ENCODE measurements at places on chromosomes 3 and 15. TPM values are rescaled to one million over a fixed set of nuclear protein-coding genes. Genes with fewer than 3 reads are reported as not detected.

CIB2 gene
- total RNA-seq = 6.7 TPM

FBXO22 gene
- 59.1 TPM for total RNA-seq

XCR1 gene
- not detected for total RNA-seq

SEMA3G gene
- 0.34 TPM for total RNA-seq

CA12 gene
- total RNA-seq = 5.0 TPM

HACD2 gene
- total RNA-seq = 26.7 TPM

GADL1 gene
- not detected for total RNA-seq

DNA sequence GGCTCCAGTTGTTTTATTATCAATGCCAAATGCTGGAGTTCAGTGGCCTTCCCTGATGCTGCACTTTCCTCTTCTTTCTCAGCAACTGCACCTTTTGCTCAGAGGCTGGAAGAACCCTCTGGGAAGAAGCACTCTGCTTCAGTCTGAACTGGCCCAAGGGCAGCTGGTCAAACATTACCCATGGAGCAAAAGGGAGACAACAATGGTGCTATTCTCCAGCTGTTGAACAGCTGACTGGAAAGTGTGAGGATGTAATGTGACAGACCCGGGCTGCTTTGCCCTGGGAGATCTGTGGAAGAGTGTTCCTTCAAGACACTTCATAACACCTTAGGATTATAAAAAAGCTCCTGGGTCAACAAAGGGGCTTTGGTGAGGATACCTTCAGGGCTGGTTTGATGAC, 84.9 kb downstream of the EPHB1 start:
- DNase-seq = no peak

DNA sequence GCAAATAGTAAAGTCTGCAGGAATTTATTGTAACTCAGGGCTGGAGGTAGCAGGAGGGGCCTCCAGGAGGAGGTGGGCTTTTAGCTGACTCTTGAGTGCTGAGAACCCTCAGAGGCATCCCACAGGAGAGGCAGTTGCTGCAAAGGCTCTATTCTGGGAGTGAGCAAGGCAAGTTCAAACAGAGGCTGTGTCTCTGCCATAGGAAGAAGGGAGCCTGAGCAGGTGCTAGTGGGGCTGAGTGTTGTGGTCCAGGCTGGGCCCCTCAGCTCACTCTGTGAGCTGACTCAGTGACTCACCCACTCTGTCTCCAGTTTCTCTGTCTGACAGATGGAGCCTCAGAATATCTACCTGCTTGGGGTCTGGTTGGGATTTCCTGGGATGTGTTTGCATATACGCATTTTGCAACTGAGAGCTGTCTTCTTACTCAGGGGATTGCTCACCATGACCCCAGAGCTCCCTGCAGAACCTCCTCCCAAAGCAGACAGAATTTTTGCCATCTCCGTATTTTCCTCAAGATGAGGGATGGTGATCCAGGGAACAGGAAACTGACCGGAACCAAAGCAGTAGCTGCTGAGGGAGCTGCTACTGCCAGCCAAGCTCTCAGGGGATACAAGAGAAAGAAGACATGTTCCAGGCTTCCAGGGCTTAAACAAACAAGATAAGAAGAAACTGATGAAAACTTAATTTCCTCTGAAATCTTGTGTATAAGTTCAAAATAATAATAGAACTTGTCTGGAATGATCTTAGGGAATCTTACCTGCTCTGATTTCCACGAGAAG, 13.6 kb upstream of the NOX5 start:
- no peak for DNase-seq

- DNase-seq = no peak
These were observed at the start of gene RASSF1 for GRCh38 chr3:50340448-50341329. TSS of gene RASSF1 (minus strand) at chr3:50340836. CDS start at chr3:50340805, 31 bp downstream.

DNA sequence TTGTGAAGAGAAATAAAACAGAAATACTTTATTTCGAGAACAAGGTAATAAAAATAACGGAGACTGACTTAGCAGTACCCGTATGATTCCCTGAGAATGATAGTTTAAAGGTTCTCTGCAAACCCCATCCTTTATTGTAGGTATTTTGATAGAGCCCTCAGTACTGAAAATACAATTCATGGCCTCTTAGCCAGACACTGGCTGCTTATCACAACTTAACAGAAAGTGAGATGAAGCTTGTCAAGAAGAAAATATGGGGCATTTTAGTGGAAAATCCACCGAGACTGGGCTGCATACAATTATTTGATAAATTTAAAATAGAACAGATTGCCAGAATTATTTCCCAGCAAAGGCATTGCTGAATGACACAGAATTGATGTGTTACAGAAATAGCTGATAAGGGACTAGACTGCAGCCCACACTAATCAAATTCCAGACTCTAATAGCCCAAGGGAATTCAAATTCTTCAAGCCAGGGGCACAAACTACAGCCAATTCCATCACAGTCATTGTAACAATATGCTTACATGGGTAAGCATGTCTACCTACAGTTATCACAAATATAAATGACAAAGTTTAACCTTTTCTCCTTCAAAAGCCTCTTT, 521.9 kb downstream of the PLOD2 start:
- no peak for DNase-seq

DNA sequence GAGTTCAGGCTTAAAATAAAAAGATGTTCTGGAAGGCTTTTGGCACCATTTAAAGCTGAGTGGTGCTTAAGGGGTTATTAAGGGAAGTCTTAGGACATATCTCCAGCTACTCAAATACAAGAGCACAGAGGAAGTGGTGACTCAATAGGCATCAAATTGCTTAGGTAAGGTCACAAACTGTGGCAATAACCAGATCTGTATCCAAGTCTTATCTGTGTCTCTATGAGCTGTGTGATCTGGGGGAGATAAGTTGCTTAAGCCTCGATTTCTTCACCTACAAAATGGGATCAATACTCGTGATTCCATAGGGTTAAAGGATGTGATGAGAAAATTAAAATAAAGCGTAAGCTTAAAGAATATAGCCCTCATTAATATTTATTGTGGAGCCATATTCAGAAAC, 7.6 kb downstream of the HDC start:
- DNase-seq = peak; percentile 42

GRCh38 chr3:130746246-130747039, at the start of gene PIK3R4:
TSS of gene PIK3R4 (minus strand) at chr3:130746829. CDS start at chr3:130745218, 1,611 bp downstream.
- DNase-seq = peak; percentile 98

GRCh38 chr15:100770661-100771584, 108.7 kb upstream of the ALDH1A3 start:
- DNase-seq = no peak

DNA sequence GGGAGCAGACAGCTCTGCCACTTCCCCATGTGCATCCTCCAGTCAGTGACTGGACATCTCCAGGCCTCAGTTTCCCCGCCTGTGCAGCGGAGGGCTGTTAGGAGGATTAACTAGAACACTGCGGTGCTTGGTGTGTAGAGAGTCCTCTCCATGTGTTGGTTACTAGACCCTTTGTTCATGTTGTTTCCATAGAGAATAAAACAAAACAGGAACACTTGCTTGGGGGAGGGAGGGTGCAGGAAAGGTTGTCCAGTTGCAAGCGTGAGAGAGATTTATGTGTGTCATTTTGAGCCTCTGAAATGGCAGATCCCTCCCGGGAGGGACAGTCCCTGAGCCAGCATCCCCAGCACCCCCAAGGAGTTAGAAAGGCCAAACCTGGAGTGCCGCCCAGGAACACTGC, 184.0 kb upstream of the LYSMD4 start:
- no peak for DNase-seq

DNA sequence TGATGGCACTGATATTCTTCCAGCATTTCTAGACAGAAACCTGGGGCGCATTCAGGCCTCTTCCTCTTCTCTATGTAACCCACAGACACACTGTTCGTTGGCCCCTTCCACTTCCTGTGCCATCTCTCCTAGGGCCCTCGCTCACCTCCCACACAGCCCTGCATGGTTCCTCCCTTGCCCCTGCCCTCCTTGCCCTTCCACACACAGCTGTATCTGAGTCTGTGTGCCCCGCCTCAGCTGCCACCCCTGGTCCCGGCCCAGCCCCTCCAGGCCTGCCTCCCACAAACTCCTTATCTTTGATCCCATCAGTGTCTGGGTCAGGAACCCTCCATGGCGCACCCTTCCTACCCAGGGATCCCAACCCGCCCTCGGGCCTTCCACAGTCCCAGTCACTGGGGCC, 37.9 kb downstream of the RAB6B start:
- DNase-seq = no peak

DNA sequence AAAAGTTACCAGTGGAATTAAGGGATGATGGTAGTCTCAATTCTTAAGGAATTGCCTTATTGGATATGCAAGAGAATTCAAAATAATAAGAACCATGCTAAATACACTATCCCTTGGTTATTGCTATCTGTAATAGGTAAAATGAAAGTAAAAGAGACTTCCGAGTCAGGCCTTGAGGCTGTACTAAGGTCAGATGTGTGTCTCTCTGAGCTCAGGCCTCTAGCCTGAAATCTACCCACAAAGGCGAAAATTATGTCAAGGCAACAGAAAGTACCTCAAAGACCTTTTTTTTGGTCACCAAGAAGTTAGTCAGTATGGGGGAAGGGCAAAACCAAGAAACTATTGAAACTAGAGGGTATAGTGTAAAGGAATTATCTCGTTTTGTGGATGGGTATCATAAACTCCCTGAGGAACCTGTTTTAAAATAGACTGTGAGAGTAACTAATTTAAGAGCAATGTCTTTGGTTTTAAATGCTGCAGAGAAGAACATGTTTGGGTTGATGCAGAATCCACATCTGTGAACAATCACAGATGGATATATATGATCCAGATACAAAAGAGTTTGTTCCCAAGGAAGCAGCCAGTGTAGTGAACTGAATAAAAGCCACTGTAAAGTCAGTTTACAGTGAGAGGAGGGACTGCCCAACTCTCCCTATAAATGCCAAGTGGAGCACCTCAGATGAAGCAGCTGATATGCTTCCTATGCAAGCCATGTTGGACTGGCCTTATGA, 382.3 kb upstream of the SEMA6D start:
- DNase-seq = no peak

- no peak for DNase-seq
These were observed 8.5 kb downstream of the CALML4 start for GRCh38 chr15:68196445-68197169.

- DNase-seq = no peak
These were observed 123.0 kb downstream of the MEGF11 start for GRCh38 chr15:66130496-66131034.

DNA sequence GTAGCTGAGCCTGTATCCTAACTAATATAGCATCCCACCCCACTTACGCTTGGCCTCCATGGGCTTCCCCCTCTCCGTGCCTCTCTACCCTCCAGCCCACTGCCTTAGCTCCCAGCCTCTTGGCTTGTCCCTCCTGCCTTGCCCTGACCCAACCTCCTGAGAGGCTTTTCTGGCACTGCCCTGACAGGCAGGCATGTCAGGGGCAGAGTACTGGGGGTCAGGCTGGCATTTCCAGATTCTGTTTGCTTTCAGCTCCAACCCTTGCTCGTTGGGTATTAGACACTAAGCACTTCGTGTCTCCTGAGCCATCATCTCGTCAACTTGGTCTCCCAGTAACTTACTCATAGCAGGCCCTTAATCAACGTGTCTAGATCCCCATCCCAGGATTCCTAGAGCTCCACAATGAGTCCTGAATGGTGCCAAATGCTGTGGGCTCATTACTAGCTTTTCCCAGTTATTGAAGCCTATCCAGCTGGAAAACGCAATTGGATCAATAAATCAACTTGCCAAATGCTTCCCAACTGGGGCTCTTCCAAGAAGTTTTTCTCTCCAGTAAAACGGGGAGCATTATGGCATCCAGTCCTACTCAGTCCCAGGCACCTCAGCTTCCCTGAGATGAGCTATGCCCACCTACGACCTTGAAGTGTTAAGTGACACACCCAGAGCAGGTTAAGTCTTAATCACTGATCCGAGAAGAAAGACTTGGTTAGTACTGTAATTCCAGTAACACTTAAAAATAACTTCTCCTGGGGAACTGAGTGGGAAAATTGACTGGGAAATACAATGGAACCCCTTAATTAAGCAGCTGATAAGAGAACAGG, 78.5 kb upstream of the DLG1 start:
- no peak for DNase-seq

GRCh38 chr3:150170852-150171520, 200.3 kb upstream of the PFN2 start:
- no peak for DNase-seq

DNA sequence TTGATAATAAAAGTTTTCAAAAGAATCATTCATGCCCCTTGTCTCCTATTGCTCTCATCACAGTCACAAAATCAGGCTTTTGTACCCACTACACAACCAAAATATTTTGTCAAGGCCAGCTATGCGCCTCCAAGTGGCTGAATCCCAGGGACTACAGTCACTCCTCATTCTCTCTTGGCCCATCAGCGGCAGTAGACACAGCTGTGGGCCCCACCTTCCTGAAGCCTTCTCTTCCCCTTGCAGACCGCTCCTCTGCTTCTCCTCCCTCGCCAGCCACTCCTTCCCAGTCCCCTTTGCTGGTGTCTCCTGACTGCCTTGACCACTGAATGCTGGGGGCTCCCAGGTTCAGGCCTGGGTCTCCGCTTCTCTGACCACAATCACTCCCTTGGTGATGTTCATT, 52.1 kb downstream of the LSM3 start:
- DNase-seq = no peak

DNA sequence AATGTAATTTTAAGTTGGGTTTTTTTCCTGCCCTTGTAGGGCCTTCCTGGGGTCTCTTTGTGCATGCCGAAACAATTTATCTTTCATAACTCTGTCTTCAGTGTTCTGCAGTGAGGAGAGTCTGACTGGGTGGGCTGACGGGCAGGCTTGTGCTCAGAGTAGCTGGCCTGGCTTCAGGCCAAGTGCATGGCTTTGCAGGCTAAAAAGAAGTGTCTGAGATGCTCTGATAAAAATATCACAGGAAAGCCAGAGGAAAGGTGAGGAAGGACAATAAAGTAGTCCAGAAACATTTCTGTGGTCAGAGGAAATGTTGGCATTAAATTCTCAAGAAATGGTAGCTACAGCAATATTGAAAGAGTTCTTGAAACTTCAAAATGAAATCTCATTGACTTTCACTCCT, 25.5 kb downstream of the ST3GAL6 start:
- no peak for DNase-seq

DNA sequence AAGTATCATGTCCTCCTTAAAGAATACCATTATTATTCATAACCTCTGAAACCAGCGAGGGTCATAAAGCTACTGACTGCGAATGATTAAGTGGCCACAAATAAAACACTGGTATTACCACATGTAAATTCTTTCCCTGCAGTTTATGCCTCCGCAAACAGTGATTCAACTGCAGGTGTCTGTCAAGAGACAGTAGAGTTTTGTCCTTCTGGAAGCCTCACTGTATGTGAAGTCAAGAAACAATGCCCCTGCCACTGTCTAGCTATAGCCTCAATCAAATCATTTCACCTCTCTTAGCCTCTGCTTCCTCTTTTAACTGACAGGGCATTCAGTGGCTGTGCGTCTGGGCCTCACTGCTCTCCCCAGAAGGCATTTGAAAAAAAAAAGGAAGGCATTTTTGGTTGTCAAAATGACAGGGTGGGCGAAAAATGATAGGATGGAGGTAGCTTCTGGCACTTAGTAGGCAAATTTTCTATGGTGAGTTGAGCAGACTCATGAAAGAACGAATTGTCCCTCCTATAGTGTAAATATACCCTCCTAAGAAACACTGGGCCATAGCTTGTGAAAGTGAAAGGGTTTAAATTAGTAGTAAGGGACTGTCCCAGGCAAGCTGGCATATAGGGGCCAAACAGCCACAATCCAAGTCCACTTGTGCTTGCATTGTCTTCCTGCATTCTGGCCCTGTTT, 66.7 kb downstream of the FILIP1L start:
- DNase-seq = peak; percentile 84

All from Daoy (cell line).